ENCODE measurements at places on chromosomes 7 and 10.

- no peak for DNase-seq
These were observed 82.6 kb downstream of the CUBN start for GRCh38 chr10:17046989-17047388.

DNA sequence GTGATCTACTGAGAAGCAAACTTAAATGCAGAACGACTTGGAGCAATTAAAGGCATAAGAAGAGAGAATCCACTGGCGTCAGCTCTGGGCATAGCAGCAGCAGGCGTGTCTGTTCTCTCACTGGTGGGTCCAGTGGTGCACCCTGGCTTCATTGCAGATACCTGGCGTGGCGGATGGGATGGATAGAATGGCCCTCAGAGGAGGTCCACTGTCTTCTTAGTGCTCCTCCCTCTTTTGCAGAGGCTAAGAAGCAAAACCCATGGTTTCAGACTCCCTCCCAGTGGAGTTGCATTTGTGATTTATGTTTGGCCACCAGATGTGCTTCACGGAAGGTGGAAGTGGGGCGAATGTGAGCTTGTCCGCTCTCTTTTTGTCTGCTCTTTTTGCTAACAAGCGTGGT lies 28.4 kb upstream of the PRKAG2 start:
- no peak for DNase-seq

DNA sequence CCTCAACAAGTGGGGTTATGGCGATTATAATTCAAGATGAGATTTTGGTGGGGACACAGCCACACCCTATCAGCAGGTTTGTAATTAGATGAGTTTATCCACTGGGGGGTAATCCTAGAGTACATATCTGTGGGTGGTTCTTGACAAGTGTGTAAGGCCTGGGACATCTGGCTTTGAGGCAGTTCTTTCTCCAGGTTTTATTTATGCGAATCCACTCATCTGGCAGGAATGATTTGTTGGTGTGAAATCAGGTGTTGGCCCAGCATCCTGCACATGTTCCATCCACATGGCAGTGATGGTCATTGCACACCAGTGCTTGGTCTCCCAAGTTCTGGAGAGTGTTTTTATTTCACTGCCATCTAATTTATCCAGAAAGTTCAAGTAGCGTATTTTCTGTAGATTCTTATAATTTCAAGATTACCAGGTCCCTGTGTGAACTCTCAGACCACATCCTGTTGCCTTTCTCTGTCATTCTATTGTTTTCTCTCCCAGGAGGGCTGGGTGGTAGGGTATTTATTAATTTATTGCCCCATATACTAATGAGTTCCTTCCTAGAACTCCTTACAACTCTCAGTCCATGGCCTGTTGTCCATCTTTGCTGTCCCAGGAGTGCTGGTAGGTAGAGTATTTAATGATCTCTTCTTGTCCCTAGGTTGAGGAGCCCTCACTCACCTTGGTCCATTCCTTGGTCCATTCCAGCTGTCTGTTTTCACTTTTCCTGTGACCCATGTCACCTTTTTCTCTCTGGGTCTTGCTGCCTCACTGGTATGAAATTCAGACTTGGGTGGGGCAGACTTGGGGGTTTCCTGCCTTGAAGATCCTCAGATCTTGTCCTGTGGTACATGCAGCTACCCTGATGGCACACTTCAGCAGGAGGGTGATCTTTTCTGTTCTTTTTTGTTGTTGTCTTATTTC lies 10.4 kb downstream of the RALA start:
- no peak for DNase-seq

DNA sequence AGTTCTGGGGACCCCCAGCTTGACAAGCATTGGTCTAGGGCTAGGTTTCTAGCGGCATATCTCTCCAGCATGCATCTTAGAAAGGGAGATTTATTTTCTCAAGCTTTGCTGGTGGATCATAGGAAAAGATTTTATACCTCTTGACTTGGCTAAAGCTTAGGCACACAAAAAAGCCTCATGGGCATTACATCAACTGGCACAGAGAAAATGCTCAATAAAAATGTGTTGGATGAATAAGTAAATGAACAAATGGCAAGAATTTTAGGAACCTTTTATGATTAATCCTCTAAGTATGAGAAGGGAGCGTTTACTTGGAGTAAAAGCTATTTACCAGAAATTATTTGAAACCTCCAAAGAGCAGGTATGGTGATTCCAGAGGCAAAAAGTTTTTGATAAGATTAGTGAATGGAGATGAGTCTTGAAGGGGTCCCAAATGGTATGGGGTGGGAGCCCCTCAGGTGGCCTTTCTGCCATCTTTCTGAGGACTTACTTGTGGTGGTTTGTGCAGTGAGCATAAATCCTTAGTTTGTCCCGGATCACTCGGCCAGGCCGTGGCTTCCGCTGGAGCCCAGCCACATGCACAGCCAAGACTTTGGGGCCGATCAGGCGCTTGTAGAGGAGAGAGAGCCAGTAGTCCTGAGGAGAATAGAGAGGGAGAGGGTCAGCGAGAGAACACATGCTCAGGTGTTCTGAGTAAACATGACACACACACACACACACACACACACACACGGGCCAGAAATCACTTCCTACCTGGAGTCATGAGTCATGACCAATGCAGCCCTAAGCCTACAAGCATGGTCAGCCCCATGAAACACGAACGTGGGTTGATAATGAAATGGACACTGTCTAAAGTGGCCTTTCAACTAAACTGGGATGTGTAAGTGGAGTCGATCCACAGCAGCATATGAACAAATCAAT lies 43.1 kb upstream of the HPS1 start:
- DNase-seq = no peak

DNA sequence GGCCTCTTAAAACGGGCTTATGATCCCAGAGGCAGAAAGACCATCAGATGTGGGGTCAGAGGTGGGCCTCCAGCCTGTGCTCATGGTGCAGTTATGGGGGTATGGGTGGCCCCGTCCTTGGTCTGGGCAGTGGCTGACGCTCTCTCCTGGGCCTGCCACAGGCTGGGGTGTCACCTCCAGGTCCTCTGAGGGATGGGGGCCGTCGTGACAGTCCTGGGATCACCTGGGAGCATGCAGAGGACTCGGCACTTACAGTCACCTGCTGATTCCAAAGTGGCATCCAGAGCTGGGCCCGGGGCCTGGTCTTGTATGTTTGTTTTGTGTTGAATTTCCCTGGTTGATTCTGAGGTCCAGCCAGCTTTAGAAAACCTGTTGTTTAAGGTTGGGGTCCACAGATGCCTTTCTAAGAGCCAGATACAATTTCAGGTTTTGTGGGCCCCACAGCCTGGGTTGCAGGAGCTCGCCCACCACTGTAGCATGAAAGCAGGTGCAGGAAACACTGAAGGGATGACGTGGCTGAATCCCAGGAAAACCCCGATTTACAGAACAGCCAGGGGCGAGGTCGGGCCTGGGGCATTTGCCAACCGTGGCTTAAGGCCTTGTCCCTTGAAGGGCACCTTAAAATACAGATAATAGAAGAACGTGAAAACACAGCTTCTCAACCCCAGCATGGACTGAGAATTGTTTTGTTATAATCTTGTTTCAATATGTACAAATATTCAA lies 170.7 kb upstream of the PPP2R2D start:
- no peak for DNase-seq

GRCh38 chr10:110241407-110241806 lies 34.0 kb downstream of the MXI1 start:
- no peak for DNase-seq

- no peak for DNase-seq
These were observed 6.7 kb downstream of the EIF4H start for GRCh38 chr7:74180866-74181265.

DNA sequence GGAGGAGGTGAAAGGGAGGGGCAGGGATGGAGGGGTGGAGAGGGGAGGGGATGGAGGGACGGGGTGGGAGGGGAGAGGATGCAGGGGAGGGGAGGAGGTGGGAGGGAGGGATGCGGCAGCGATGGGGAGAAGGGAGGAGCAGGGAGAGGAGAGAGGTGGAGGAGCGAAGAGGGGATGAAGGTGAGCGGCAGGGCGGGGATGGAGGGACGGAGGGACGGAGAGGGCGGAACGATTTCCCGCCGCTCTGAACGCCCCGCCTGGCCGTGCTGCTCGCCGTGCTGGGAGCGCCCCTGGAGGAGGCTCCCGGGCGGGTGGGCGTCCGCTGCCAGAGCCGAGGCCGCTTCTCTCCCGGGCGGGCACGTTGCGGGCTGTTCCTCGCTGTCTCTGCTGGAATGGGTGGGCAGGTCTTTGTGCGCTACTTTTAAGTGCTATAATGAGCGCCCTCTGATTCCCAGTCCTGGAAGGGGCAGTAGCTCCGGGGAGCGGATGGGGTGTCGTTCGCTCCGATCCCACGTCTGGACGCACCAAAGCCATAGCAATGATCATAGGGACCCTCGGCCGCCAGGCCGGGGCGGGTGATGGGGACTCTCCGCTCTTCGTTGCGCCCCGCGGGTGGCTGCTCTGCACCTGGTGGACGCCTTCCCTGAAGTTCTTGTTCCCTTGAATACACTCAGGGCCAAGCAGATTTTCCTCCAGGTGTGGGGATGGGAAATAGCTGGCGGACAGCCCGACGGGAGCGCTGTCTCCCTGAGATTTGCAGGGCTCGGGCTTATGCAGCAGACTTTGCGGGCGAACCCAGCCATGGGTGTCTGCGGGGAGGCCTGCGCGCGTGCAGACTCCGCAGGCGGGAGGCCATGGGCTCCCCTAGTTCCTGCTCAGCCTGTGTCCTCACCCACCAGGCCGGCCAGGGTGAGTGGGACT lies 81.1 kb upstream of the CPXM2 start:
- DNase-seq = no peak

- no peak for DNase-seq
These were observed 70.6 kb downstream of the LHPP start for GRCh38 chr10:124532106-124532641.

DNA sequence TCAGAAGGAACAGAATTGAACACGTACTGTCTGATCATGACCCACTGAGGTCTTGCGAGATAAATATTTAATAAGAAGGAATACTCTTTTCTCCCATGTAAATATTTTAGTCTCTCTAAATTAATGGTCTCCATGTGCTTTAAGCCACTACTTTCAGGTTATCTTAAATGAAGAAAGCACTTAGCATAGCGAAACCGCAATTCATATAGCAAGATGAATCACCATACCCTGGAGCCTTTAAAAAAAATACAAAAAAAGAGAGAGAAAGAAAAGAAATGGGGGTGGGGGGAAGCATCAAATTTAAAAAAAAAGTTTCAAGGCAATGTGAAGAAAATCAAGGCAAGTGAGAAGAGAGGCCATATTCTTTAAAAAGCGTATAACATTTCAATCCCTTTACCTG lies 82.5 kb downstream of the CTTNBP2 start:
- DNase-seq = no peak

- no peak for DNase-seq
These were observed 427.6 kb downstream of the PHTF2 start for GRCh38 chr7:78226059-78226719.

DNA sequence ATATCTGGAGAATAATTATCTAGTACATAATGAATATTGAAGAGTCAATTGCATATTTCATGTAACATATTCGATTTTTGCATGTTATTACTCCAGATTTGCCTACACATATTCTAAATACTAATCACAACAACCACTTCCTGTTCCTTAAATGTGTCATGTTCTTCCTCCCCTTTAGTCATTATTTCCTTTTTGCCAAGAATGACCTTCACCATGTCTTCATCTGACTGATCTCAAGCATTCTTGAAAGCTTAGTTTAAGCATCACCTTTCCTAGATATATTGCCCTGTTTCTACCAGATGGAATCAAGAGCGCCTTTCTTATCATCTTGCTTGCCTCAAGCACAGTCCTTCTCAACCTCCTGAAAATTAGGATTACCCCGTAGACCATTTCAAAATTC lies 23.5 kb upstream of the MEOX2 start:
- no peak for DNase-seq

DNA sequence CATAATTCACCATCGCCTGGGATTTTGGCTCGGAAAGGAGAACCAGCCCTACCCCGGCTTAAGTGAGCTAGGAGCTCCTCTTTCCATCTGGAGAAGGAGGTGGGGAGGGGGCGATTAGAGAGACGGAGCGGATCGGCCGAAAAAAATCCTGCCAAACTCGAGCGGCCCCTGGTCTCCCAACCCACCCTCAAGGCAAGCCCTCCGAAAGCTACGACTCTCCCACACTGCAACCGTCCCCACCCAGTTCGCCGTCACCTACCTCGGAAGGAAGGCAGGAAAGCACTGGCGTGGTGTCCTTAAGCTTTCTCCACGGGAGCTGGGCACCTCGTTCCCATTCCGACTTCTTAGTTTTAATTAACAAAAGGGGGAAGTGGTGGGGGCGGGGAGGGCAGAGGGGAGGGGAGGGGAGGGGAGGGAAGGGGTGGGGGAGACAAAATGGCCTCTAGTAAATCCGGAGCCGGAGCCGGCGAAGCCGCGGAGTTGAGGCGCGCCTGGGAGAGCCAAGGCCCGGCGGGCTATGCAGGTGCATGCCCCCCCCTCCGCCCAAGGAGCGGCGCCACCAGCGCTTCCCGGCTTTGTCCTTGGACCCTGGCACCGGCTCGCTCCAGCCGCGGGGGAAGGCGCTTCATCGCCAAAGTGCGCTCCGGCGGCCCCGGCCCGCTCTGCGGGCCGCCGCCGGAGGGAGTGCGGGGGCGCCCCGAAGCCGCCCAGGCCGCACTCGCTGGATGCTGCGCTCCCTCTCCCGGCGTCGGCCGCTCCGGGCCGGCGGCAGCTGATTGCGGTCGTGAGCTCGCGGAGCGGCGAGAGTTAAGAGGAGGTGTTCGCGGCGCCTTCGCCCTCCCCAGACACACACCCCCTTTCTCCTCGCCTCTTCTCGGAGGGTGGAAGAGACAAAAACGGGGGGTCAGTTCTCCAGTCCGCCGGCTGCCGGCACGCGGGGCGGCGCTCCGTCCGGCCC lies at the start of gene LRRC4:
TSS of gene LRRC4 (minus strand) at position 784 of the 958 bp plus-strand sequence. CDS start 797 bp downstream, outside the sequence.
- DNase-seq = no peak

DNA sequence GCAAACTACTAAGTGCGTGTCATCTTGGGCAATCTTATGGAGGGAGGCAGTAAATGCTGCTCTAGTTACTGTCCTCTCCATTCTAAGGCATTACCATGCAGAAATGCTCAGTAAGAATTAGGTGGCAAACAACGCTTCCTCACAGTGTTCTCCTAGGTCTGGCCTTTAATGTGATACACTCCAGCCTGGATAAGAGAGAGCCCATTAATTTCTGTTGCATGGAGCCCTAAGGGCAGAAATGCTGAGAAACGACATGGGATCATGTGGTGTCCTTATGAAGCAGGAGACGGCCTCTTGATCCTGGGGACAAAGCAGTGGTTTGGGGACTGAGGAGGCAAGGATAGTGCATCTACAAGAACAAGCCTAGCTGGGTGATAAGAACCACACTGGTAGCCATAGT lies 44.0 kb downstream of the SLC25A13 start:
- no peak for DNase-seq

- no peak for DNase-seq
These were observed 132.7 kb upstream of the RHOBTB1 start for GRCh38 chr10:61076572-61077114.

- no peak for DNase-seq
These were observed 360.1 kb downstream of the TNS3 start for GRCh38 chr7:47221826-47222225.

GRCh38 chr7:50962962-50963374 lies 180.3 kb upstream of the GRB10 start:
- DNase-seq = no peak

DNA sequence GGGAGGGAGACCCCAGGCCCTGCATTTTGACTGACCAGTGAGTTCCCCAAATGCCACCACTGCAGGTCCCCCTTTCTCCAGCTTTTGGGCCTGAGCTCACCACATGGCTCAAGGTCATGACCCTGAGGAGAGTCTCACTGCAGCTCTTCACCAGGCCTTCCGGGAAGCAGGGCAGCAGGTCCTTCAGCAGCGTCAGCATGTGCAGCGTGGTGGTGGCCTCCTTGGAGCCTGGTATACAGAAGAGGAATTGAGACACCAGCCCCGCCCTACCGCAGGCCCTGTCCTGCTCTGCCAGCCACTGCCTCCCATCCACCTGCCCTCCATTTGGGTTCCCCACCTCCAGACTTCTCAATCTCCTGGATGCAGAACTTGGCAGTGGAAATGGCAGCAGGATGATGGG lies 13.0 kb downstream of the RRP12 start:
- DNase-seq = no peak

Data from amniotic stem cell (primary cell).